ENCODE measurements at places on chromosomes 7 and 10.

GRCh38 chr7:42714356-42714755, 197.5 kb downstream of the C7orf25 start:
- no peak for DNase-seq

GRCh38 chr7:22445140-22445743, 54.7 kb downstream of the STEAP1B start:
- peak; percentile 27 for DNase-seq

DNA sequence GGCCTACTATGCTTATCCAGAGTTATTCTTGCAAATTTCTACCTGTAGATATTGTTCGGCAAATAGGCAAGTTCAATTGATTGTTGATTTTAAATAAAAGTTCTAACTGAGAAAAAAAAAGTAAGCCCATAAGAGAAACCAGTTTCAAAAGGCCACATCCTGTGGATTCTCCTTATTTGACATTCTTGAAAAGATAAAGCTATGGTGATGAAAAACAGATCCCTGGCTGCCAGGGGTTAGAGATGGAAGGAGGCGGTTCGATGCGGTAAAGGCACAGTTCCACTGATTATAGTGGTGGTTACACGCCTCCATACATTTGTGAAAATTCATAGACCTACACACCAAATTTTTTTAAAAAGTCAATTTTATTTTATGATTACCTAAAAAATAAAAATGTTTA, 347.8 kb downstream of the KCNMA1 start:
- DNase-seq: no peak

GRCh38 chr10:47024399-47025252, 113.4 kb downstream of the PTPN20 start:
- DNase-seq: peak; percentile 79

Measured in RWPE1 (cell line).